Choroid plexus epithelial cell (primary cell): ENCODE measurements at places on chromosomes 2 and 18.

GRCh38 chr2:197238043-197238365, 72.6 kb downstream of the ANKRD44 start:
- DNase-seq: no peak

GRCh38 chr18:24268784-24269550, 128.7 kb downstream of the OSBPL1A start:
- DNase-seq: no peak

DNA sequence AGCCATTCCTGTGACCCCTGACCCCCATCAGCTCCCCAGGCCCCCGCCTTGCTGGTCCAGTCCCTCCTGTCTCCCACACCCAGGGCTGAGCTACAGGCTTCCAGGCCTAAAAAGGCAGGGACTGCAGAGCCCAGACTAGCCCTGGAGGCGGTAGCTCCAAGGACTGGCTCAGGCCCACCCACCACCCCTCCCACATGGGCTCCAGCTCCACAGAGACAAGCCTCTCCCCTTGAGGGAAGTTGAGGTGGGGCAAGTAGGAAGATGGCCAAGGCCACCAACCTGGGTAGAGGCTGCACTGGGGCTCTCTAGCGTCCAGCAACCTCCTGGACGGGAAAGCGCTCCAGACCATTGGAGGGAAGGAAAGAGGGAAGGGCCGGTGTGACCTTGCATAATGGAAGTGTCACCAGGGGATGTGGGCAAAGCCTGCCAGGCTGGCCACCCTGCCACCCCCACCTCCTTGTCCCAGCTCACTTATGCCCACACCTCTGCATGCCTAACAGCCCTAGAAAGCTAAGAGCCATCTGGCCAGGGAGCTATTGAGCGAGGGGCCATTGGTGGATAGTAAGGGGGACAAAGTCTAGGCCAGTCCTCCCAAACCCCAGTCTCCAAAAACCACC, 63.1 kb downstream of the TNS1 start:
- DNase-seq: no peak

DNA sequence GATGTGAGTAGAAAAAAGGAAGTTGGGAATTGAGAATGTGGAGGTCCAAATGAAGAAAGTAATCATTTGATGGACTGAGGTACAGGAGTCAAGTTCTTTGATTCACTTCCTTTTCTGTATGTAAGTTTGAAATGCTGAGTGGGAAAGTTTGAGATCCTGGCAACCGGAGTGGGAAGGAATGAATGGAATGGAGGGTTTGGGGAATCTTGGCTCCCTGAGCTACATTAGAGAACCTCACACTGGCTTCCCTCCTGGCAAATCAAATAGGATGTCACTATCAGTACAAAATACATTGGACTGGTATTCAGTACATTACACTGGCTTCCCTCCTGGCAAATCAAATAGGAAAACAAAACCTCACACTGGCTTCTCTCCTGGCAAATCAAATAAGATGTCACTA, 9.8 kb upstream of the RNF138 start:
- DNase-seq: no peak

GRCh38 chr2:127570282-127571250, 35.1 kb downstream of the MYO7B start:
- DNase-seq: peak; percentile 12
